ENCODE measurements at places on chromosomes 7 and 10.

DNA sequence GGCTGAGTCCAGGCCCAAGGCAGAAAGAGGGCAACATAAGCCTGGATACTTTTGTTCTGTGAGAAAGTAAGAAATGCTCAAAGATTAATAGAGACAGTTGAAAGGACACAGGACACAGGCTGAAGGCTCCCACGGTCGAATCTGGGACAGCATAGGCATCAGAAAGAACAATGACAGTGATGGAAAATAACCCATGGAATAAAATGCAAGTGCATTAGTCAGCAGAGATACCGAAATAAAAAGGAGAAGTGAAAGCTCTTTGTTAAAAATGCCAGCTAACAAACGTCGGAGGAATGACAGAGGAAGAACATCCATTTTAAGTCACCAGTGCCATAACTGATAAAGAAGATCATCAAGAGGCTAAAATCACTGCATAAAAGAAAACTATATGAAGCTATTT, 19.6 kb upstream of the AGAP5 start:
- DNase-seq = no peak

GRCh38 chr7:101377189-101377736, 14.6 kb downstream of the COL26A1 start:
- DNase-seq = no peak

DNA sequence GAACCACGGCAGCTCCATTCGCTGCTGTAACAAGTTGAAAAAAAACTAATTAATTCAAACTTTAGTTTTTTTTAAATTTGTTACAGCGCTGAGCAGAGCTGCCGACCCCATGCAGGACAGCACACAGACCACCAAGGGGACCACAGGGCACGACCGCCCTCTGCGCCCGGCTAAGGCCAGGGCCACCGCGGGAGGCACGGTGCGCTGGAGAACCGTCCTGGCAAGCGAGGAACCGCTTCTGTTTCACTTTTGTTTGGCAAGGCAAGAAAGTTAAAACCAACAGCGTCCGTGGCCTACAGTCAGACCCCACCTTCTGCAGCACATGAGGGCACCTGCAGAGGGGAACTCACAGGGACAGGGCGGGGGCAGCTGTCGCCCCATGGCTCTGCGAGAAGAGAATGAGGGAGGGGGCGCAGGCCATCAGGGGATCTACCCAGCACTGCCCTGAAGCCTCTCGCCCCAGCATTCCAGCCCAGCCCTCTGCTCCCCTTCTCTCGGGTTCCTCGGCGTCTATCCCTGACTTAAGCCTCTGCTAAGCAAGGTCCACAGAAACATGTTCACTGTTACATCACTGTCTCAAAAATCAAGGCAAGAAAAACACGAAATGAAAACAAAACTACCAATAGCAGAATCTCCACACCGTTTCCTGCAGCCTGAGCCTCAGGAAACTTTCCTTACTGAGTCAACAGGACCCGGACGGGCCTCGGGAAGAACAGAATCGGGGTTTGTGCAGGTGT, 204.4 kb downstream of the DIP2C start:
- DNase-seq = no peak

GRCh38 chr10:49150426-49150825, 16.6 kb upstream of the FAM170B start:
- DNase-seq = no peak

DNA sequence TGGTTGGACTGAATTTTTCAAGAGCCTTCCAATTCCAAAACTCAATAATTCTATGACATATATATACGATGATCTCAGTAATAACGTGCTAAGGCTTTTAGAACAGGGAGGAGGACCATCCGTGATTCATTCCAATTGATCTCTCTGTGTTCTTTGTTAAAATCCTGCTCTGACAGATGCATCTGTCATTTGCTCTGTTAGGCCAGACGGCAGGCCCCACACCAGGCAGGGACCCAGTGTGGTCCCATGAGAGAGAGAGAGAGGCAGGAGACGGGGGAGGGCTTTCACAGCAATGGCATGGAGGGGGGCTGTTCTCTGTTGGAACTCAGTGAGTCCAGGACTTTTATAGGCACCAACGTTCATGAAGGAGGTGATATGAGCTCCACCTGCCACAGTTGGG, 160.0 kb upstream of the INSYN2A start:
- DNase-seq = no peak

DNA sequence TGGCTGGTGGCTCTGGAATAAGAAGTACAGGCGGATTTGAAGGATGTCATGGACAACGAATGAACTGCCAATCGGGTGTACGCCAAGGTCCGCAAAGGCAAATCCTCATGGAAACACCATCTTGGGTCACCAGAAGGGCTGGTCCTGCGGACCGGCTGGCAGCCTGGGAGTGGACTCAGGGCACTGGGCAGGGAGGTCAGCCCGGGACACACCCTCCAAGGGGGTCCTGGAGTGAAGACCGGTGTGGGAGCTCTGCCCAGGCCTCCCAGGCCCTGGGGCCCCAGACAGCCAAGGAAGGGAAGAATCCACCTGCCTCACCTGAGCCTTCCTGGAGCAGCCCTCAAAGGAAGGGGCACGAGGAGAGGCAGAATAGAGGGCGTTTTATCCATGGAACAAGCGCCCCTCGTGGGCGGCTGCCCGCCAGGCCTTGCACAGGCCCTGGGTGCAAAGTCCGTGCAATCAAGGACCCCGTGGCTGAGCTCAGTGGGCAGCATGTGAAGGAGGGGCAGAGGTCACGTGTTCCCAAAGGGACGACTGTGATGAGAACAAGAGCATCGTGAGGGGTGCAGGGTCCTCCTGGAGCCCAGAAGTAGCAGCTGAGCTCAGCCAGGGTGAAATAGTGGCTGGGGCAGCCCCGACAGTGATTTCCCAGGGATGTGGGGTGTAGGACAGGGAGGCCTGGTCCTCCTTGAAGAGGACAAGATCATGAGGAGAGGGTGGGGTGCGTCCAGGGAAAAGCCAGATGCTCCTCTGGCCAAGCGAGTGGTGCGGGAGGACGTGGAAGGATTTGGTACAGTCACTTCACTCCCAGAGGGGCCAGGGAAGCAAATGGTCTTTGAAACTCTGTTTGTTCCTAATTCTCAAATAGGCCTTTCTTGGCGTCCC, 105.2 kb downstream of the TCERG1L start:
- DNase-seq = no peak

- no peak for DNase-seq
These were observed 28.3 kb downstream of the C1GALT1 start for GRCh38 chr7:7210475-7211237.

DNA sequence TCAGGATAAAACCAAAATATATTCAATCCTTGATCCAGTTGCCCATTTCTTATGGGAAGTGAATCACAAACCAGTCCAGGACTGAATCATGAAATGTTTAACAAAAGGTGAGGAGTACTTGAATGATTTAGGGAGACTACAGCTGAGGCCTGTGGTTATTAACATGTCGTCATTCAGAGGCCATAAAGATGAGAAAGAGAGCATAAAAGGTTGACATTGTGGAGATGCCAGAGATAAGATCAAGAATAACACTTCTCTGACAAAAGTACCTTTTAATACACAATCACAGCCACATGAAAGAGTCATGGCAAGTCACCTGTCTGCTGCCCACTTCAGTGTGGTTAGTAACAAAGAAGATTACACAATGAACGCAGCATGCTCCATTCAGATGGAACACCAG, 1195.7 kb upstream of the SORCS1 start:
- no peak for DNase-seq

DNA sequence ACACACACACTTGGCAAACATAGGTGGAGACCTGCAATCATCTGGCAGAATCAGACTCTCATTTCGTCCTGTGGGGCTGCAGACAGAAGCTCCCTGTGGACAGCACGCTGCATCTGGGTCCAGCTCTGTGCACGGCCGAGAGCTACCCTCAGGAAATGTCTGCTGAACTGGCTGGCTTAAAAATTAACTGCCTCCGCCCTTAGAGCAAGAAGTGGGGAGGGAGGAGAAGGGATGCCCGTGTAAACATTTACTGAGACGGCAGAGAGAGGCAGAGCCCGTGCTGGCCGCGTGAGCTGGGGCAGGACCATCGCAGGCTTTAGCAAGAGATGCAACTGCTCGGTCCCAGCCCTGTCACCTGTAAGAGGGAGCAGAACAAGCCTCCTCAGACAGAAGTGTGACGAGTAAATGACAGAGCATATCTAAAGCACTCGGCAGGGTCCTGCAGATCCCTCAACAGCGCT, 81.8 kb downstream of the TNS3 start:
- DNase-seq = no peak

GRCh38 chr7:147060070-147060469, 943.5 kb downstream of the CNTNAP2 start:
- DNase-seq = no peak

GRCh38 chr7:51428217-51428887, 111.7 kb upstream of the COBL start:
- no peak for DNase-seq
